ENCODE measurements at places on chromosomes 5 and 9.
A peak's percentile ranks its signal among the peaks of the same experiment; 100 is the strongest.

DNA sequence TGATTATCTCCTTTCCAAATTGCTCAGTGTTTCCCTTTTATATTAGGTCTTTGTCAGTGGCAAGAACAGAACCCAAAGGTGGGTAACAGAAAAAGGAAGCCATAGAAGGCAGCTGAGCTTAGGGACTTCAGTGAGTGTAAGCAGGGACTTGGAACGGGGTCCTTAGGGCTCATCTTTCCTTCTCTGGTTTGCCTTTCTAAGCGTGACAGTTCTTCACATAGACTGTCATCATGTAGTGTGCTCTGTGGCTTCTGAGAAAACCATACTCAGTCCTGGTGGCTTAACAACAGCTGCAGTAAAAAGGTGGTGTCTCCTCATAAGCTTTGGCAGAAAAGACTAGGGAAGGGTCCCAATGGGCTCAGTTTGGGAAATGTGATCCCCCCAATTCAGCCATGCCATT, 108.8 kb downstream of the SLC12A2 start:
- no peak for DNase-seq

DNA sequence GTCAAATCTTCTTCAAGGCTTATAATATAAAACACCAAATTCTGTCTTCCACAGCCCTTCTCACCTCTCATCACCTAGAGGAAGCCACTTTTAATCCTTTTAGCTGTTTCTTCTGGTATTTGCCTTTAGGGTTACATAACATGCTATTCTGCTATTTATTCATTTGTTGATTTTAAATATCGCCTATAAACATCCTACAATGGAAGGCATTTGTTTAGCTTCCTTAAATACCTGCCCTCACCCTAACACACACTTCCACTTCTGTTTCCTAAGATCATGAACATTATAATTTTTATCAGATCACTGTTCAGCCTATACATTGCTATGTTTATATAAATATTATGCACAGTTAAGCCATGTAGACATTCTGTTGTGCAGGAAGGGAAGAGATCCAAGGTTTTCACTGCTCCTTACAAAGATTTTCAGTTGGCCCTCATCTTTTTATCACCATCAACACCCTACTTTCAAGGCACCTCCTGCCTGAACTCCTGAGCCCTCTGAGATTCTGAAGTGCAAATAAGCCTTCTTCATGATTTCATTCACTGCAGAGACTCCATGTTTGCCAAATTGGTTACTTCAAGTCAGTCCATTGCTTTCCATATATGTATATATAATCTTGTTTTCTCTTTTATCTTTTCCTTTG, 356.9 kb upstream of the ACTBL2 start:
- DNase-seq = no peak

DNA sequence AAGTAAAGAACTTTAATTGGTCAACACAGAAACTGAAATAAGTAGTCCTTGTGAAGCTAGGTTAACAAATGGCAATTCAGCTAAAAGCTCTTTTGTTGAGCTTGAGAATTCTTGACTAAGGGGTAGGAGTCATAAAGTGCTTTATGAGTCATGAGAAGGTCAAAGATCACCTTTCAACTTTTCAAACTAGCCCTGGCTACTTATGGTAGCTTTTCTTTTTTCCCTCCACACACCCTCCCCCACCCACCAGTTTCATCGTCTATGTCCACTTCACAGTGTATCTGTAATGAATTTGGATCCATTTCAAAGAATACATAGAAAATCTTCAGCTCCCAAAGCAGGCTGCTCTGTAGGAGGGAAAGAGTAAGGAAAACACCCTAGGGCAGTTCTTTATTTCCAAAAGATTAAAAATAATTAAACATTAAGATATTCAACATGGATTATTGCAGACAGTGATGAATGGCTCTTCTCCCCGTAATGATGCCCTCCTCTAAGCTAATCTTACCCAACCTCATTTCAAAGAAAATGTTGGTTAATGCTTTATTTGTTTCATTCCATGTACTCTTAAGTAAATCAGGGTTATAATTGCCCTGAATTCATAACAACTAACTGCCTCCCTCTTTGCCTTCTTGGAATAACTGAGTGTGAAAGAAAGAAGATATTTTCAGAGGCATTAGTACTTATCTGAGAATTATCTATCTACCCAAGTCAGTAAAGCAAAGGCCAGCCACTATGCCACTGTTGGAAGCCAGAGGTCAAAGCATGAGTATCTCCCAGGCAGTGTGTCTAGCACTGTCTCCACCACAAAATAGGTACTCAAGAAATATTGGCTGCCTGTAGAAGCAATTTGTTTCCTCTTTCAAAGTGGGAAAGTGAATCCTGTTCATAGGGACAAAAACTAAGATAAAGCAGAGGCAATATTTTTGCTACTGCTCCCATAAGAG, 290.6 kb downstream of the PIK3R1 start:
- no peak for DNase-seq

- peak; percentile 44 for DNase-seq
These were observed 117.0 kb downstream of the TRPM6 start for GRCh38 chr9:74770508-74771261.

GRCh38 chr5:116554764-116555163, 19.9 kb downstream of the SEMA6A start:
- no peak for DNase-seq

- no peak for DNase-seq
These were observed 62.0 kb upstream of the STARD4 start for GRCh38 chr5:111574311-111574710.

- DNase-seq = no peak
These were observed 19.7 kb upstream of the GRIA1 start for GRCh38 chr5:153470736-153471135.

DNA sequence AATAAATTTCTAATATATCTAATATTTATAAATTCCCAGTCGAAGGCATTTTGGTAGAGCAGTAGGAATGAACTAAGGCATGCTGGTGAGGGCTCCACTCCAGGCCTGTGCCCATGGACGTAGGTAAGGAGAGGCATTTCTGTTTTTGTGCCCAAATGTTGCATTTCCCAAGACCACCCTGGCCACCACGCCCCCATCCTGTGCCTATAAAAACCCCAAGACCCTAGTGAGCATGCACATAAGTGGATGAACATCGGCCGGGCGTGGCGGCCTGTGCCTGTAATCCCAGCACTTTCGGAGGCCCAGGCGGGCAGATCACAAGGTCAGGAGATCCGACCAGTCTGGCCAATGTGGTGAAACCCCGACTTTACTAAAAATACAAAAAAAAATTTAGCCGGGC, 10.1 kb upstream of the MTMR12 start:
- no peak for DNase-seq

DNA sequence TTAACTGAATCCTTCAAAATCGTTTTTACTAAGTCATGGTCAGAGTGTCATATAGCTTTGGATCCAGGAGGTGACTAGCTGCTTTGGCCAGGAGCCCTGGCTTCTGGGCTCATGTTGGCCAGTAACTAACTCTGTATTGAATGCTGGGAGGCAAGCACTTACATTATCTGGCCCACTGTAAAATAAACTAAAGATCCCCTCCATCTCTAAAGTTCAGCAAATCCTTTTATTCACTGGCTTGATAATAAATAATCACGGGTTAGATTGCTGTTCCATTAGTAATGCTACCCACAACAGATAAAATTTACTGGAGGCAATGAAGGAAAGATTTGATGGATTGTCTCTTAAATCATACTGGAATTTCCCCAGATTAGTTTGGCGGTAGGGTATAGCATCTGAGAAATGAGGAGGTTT, 382.2 kb upstream of the TLE4 start:
- no peak for DNase-seq

GRCh38 chr9:130140706-130141105, 31.5 kb upstream of the NCS1 start:
- no peak for DNase-seq

DNA sequence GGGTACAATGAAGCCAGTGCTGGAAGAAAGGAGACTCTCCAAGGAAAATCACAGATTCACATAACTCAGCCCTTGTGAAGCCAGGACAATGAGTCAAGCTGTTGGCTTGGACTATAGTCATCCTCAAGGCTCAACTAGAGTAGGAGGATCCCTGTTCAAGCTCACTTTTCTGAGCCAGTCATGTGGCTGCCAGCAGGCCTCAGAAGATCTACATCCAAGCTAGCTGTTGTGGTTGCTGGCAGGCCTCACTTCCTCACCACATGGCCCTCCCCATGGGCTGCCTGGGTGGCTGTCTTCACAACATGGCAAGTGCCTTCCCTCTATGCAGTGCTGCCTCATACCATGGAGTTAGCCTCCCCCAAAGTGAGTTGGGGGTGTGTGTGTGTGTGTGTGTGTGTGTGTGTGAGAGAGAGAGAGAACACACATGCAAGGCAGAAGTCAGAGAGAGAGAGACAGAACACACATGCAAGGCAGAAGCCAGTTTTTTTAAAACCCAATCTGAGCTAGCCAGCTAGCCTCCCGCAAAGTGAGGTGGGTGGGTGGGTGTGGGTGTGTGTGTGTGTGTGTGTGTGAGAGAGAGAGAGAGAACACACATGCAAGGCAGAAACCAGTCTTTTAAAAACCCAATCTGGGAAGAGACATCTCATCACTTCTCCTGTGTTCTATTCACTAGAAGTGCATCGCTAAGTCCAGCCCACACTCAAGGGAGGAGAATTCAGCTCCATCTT, 17.1 kb downstream of the SCAI start:
- peak; percentile 68 for DNase-seq

DNA sequence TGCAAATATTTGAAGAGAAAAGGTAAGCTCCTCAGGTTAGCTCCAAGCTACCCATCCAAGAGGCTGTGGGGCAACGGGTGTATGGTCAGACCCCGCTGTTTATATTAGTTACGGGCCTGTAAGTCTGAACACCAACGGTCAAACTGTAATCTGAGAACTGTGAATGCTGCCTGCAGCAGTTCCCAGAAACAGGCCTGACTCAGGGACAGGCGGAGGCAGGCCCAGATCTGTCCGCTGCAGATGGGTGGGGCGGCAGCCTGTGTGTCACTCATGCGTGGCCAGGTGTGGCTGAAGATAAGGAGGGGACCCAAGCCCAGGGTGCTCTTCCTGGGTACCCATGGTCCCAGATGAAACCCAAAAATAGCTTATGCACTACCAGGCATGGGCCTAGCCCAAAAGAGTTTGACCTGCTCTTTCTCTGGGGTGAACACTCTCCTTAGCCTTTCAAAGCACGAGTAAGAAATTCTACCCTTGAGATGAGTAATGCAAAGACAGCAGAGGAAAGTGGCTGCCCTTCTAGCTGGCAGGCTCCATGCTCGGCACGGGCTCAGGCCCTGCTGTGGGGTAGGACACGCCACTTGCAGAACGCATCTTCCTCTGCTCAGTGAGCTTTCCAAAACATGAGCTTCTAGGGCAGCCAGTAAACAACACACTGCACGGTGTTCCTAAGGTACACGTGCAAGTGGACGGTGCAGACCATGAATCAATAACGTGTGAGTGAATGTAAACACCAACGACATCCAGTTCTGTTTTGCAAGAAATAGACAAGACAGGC, 9.1 kb downstream of the UBAC1 start:
- no peak for DNase-seq

DNA sequence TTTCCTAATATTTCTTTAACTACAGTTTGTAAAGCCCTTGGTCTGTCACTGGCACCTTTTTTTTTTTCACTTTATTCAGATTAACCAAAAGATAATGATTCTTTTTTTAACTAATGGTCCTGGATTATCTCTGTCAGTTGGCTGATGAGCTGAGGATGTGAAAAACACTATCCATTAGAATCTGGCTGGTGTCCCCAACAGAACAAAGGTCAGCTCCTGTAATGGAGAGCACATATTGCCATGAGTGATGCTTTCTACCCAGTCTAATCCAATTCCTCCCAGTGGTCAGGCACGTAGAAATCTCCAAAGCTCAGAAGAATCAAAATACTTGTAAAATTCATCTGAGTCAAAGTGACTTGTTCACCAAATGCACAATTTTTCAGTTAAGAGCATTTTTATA, 491.7 kb upstream of the PIK3R1 start:
- DNase-seq = no peak

- DNase-seq = no peak
These were observed 369.2 kb upstream of the MPDZ start for GRCh38 chr9:13648676-13649075.

DNA sequence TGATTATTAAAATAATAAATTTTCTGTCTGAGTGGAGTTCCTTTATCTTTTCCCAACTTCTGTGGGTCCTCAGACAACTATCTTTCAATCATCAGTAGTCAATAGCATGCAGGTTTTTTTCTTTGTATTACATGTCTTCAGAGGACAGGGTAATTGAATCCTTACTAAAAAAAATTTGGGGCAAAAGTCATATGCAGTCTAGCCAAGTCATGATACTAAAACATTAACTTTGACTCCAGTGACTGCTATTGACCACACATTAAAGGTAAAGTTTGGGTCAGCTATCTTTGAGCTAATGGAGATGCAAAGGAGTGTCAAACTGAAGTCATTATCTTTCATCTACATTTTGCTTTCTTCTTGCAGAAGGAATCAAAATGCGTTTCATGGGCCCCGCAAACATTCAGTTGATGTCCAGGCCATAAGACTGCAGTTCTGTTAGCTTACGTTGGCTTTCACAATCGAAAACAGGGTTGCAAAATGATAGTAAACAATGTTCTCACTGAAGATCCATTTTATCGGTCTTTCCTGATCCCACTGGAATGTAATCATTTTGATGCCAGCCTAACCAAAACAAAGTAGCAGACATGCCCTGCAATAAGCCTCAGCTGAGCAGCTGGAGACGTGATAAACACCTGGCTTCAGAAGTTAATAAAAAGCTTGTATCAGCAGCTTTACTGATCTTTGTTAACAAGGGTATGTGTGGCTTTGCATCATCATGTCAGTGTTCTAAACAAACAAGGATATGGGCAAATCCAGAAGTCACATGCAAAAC, 186.1 kb upstream of the PRLR start:
- DNase-seq = no peak

GRCh38 chr9:125812403-125812802, 65.2 kb downstream of the PBX3 start:
- peak; percentile 23 for DNase-seq

DNA sequence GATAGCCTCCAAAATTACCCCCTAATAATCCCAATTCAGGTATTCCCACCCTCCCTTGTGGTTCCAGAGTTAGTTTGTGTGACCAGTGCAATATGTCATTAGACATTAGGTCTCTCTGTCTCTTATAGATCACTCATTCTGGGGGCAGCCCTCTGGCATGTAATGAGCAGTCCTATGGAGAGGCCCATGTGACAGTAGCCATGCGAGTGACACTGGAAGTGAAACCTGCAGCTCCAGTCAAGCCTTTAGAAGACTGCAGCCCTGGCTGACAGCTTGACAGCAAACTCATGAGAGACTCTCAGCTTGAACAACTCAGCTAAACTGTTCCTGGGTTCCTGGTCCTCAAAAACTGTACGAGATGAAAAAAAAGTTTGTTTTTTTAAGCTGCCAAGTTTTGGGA, 54.0 kb upstream of the HSPB3 start:
- DNase-seq = peak; percentile 43

Measured in GM10248 (cell line).